ENCODE measurements at places on chromosomes 6 and 20.

DNA sequence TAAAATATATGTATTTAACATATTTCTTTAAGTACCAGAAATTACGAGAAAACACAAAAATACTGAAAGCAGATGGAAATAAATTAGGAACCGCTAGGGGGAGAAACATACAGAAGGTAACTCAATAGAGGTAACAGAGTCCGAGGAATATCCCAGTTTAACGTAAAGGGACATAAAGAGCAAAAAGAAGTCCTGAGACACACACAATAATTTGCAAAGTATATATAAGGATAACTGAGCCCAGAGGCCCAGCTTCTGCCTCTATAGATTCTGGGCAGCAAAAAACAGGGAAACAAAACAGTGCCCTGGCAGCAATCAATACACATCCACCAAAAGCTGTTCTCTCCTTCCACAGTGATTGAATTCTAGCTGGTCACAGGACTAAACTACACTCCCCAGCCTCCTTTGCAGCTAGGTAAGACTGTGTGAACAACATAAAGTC lies 15.1 kb downstream of the TBC1D32 start:
- peak overlapping the region; percentile 13 for H3K4me3 ChIP-seq
- no peak overlapping the region for H3K27ac ChIP-seq
- H3K36me3 ChIP-seq: no peaks in the 10 kb centered on the region
- H3K4me1 ChIP-seq: no peaks in the 10 kb centered on the region

GRCh38 chr20:51122931-51123658 lies 100.2 kb upstream of the KCNG1 start:
- H3K4me1 ChIP-seq: no peaks in the 10 kb centered on the region
- no peak overlapping the region for H3K27ac ChIP-seq
- no peak overlapping the region for H3K4me3 ChIP-seq
- DNase-seq: no peak

DNA sequence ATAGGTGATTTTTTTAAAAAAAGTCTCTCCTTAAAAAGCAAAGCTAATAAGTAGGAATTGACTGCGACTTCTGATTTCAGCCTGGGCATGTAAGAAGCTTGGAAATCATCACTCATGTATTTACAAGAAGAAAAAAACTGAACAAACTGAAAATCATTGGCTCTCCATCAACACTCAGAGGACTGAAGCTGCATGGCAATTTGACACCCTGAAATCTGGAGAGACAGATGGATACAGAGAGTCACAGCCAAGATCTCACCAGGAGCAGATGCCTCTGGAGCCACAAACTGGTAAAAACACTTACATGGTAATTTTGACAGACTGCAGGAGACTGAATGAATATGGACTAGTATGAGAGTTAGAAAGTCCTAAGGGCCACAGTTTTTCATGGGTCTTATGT lies 191.2 kb upstream of the TCF21 start:
- DNase-seq: no peak
- no peaks in the 10 kb centered on the region for H3K27me3 ChIP-seq
- no peaks in the 10 kb centered on the region for H3K4me1 ChIP-seq

- H3K4me3 ChIP-seq: peak overlapping the region; percentile 71
- no peaks in the 10 kb centered on the region for H3K27me3 ChIP-seq
- peak overlapping the region; percentile 93 for H3K27ac ChIP-seq
- H3K4me1 ChIP-seq: no peaks in the 10 kb centered on the region
Observed at GRCh38 chr6:31356216-31356945, 598 bp downstream of the HLA-B start.

DNA sequence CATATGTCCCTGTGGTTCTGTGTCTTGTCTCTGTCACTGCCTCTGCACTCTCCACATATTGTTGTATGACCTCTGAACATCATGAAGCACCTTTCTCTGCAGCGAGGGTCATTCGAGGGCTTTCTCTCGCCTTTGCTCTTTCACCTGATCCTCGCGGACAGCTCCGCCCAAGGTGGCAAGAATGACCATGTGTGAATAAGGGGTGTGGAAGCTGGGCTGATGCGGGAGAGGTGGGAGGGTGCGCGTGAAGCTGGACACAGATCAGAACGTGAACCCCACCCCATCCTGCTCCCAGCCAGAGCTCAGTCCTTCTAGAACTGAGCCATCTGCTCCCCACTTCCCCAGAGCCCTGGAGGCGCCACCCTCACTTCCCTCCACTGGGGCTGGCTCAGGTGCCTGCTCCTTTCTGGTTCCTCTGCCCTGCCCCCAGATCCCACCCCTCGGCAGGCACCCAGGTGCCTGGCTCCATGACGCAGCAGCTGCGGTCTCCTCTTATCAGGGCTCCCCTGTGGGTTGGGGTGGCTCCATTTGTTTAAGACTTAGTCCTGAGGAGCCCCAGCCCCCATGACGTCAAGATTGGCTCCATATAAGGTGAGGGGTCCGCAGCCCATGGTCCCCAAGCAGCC lies at the start of gene MUCL3:
TSS of gene MUCL3 (plus strand) at position 613 of the 626 bp plus-strand sequence. CDS start 27 bp downstream, outside the sequence.
- no peak for DNase-seq
- no peak within 1 kb of the TSS for H3K4me3 ChIP-seq
- no peaks in the 10 kb centered on the region for H3K27me3 ChIP-seq
- H3K36me3 ChIP-seq: no peaks in the 10 kb centered on the region
- H3K27ac ChIP-seq: no peak within 1 kb of the TSS
- H3K4me1 ChIP-seq: no peaks in the 10 kb centered on the region

- H3K4me1 ChIP-seq: no peaks in the 10 kb centered on the region
- no peak for DNase-seq
- no peaks in the 10 kb centered on the region for H3K36me3 ChIP-seq
- H3K27ac ChIP-seq: no peak overlapping the region
- no peak overlapping the region for H3K4me3 ChIP-seq
- no peaks in the 10 kb centered on the region for H3K27me3 ChIP-seq
Observed at GRCh38 chr20:24703284-24703610, 233.8 kb downstream of the SYNDIG1 start.

DNA sequence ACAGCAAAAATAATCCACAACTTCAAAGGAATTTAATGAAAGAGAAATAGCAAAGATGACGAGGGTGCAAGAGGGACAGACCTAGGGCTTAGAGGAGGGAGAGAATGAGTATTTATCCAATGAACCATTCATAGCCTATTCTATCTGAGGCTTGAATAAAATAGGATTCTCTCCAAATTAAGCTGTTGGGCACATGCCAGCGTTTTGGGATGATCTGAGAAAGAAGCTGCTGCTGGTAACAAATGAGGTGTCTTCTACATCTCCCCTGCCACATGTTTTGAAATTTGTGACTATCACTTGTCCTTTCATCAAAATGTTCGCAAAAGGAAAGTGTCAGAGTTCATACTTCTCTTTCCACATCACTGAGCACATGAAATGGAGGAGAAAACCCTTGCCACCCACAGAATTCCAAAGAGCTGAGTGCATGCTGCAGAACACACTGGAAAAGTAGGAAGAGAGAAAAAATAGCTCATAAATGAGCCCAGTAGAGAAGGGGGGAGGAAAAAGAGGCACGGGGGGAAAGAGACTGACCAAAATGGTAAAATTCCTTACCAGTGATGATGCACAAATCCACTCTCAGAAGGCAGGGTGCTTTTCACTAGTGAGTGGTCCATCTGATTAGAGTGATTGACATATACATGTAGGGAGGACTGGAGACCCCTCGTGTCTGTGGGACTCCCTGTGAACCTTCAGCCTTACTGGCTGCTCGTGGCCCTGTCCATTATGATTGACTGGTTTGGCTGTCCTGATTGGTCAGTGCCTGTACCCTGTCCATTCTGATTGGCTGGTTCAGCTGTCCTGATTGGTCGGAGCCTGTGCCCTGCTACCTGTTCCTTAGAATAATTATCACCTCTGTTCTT lies 180.5 kb downstream of the OGFRL1 start:
- no peak for DNase-seq
- no peak overlapping the region for H3K4me3 ChIP-seq
- H3K36me3 ChIP-seq: no peaks in the 10 kb centered on the region
- no peaks in the 10 kb centered on the region for H3K27me3 ChIP-seq

DNA sequence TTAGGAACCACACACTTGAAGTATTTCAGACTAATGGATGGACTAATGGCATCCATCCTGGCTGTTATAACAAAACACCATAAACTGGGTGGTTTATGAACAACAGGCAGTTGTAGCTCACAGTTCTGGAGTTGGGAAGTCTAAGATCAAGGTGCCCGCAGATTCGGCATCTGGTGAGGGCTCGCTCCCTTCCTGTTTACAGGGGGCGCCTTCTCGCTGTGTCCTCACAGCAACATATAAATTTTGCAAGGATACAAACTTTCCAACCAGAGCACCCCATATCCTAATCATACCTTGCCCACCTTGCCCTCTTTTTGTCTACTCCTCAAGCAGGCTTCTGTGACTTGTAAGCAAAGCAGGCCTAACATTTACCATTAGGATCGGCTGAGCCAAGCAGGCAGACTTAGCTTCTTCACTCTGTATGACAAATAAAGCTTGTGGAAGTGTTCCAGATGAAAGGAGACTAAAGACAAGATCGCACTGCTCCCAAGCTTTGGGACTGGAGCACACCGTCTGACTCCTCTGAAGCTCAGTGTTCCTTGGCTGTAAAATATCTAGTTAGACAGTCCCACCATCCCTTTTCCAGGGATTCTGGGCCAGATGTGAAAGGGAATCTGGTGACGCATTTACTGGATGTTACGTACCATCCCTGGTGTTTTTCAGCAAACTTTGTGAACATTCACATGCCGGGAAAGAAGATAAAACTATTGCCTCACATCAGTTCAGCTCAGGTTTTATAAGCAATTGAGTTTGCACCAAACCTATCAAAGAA lies 34.9 kb downstream of the GFOD1 start:
- no peaks in the 10 kb centered on the region for H3K27me3 ChIP-seq
- H3K4me3 ChIP-seq: no peak overlapping the region
- no peak for DNase-seq
- H3K4me1 ChIP-seq: peaks cover 14% of the 10 kb centered on the region
- no peaks in the 10 kb centered on the region for H3K36me3 ChIP-seq
- no peak overlapping the region for H3K27ac ChIP-seq

DNA sequence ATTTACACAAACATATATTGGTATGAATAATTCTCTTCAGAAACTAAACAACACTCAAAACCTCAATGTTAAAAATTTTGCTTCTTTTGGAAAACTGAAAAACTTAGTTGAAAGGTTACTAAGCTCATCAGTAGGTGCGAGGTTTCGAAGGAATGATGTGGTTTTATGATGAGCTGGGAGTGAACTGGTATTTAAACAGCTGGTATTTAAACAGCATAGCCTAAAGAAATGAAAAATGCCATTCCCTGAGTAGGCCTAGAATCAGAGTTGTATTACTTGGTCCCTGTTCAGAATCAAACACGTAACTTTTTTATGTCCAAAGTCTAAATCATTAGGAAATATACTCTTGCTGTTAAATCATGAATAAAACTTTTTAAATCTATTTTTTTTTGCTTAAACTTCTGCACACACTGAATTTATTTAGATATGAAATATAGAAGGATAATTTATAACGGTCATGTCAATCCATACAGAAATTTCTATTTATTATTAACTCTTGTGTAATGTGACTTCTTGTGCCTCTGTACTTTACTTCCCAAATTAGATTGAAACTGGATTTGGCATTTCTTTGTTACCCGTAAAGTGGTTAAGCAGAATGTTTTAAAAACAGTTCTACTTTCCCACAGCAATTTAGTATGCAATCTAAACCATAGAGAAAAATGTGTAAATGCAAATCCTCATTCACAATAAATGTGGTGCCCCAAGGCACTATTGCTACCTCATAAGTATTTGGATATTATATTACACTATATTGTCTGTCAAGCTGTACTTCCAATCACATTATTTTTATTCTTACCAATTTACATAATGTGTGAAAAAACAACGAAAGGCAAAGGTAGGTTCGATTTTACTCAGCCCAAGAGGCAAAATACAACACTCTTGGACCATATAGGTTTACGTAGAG lies 124.1 kb downstream of the HS3ST5 start:
- no peaks in the 10 kb centered on the region for H3K36me3 ChIP-seq
- no peaks in the 10 kb centered on the region for H3K27me3 ChIP-seq
- no peak for DNase-seq
- no peaks in the 10 kb centered on the region for H3K4me1 ChIP-seq
- H3K27ac ChIP-seq: no peak overlapping the region
- no peak overlapping the region for H3K4me3 ChIP-seq

GRCh38 chr20:35511814-35512420 lies 17.5 kb downstream of the C20orf173 start:
- H3K4me3 ChIP-seq: no peak overlapping the region
- no peaks in the 10 kb centered on the region for H3K4me1 ChIP-seq
- no peak for DNase-seq
- no peak overlapping the region for H3K27ac ChIP-seq

GRCh38 chr6:168915855-168916254 lies 337.8 kb downstream of the THBS2 start:
- no peaks in the 10 kb centered on the region for H3K36me3 ChIP-seq
- H3K4me3 ChIP-seq: no peak overlapping the region
- no peaks in the 10 kb centered on the region for H3K4me1 ChIP-seq
- H3K27me3 ChIP-seq: no peaks in the 10 kb centered on the region
- DNase-seq: no peak
- no peak overlapping the region for H3K27ac ChIP-seq

DNA sequence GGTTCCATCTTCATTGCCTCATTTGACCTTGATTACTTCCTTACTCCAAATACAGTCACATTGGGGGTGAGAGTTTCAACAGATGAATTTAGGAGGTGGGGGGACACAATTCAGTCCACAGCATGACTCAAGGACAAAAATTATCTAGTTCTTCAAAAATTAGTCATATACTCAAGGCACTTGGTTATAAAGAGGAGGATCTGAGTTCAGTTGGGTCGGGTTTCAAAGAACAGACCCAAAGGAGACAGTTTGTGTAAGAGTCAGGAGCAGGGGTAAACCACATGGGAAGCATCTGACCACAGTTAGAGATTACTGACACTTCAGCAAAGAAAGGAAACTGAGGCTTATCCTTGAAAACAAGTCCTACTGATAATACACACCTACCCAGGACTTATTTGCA lies 138.0 kb downstream of the TBC1D7 start:
- H3K4me1 ChIP-seq: no peaks in the 10 kb centered on the region
- DNase-seq: no peak
- no peaks in the 10 kb centered on the region for H3K27me3 ChIP-seq
- no peak overlapping the region for H3K4me3 ChIP-seq
- no peaks in the 10 kb centered on the region for H3K36me3 ChIP-seq

DNA sequence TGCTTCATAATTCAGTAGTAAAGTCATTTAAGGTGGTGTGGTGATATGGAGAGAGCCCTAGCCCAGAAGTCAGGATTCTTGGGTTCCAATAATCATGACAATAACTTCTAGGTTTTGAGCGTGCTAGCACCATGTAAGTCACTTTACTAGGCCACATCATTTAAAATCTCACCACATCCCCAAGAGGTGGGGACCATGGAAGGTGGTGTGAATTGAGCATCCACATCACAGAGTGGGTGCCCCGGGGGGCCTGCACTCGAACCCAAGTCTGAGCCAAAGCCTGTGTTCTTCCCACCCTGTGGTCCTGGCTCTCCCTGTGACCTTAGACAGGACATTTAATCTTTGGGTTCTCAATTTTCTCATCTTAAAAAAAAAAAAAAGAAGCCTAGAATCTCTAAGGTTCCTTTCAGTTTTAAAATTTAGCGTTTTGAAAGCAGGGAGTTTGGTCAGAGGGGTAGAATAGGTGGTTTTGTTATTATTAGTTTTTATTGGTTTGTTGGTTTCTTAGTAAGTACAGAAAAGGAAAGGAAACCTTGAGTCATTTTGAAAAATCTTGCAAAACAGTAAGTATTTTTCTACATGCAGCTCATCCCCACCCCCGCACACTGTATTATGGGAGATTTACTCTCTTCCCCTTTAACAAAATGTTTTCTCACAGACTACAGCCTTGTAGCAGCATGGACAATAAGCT lies 26.4 kb downstream of the ARMC2 start:
- H3K4me1 ChIP-seq: no peaks in the 10 kb centered on the region
- no peak overlapping the region for H3K4me3 ChIP-seq
- no peak for DNase-seq
- H3K36me3 ChIP-seq: peaks cover 5% of the 10 kb centered on the region
- H3K27me3 ChIP-seq: no peaks in the 10 kb centered on the region
